ENCODE measurements at places on chromosomes 2 and 18.

- no peak for DNase-seq
Measured at GRCh38 chr2:228709788-228710371, 528.4 kb upstream of the SPHKAP start.

DNA sequence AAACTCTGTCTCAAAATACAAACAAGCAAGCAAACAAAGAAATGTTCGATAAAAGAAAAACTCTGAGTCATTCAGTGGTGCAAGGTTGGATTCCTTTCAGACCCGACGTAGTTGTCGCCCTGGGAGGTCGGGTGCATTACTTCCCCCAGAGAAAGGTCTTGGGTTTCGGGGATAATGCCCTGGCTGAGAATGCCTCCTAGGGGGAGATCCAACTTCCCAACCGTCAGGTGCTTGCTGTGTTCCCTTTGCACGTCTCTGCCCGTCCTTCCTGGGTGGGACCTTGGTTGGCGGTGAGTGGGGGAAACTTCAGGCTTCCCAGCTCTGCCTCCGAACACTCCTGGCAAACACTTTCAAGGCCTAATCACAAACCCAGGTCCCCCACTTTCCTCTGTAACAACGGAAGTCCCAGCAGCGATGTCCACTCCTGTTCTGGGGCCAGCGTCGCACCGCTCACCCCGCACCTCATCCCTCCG lies 609 bp downstream of the TPGS2 start:
- no peak for DNase-seq

GRCh38 chr2:181985632-181986205 lies at the start of gene PPP1R1C:
Gene PPP1R1C, plus strand, starts transcription at chr2:181985853. Its CDS starts 258 bp downstream, at chr2:181986111.
- no peak for DNase-seq

DNA sequence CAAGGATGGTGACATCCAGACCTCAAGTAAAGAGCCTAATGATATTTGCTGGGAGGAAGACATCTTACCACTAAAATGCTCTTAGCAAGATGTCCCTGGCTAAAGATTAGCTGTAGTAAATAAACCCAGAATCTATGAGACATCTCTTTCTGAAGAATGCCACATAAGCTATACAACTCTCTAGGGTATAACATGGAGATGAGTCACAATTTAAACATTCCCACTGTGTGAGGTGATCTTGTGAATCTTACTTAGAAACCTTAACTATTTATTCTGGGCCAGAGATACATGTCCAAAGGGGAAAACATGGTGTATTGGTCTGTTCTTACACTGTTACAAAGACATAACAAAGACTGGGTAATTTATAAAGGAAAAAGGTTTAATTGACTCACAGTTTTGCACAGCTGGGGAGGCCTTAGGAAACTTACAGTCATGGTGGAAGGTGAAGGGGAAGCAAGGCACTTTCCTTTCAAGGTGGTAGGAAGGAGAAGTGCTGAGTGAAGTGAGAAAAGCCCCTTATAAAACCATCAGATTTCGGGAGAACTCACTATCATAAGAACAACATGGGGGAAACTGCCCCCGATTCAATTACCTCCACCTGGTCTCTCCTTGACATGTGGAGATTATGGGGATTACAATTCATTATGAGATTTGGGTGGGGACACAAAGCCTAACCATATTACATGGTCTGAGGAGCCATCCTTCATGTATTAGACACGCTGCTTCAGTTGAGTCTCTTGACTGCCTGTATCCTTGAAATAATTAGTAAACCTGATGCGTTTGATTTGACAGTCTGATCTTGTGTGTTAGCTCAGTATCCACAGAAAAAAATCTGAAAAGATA lies 17.1 kb downstream of the KRCC1 start:
- no peak for DNase-seq

- no peak for DNase-seq
Measured at GRCh38 chr2:153871231-153872221, at the start of gene GALNT13. Gene GALNT13, plus strand, starts transcription at chr2:153871922.

GRCh38 chr2:67295851-67296250 lies 101.3 kb upstream of the ETAA1 start:
- DNase-seq, result no peak

DNA sequence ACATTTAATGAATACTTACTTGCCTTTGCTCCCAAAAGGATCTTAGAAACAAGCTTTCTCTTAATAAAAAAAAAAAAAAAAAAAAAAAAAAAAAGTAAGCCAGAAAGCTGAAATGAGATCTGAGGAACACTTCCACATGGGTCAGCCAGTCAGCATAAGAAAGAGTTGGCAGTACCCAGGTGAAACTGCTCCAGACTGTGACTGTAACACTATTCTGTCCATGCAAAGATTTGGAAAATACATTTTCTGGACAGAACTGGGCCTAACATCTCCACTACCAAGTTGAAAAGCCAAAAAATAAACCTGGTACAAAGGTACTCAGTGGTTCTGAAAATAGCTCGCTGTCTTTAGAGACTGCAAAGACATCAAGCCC lies 135.7 kb downstream of the THADA start:
- no peak for DNase-seq

DNA sequence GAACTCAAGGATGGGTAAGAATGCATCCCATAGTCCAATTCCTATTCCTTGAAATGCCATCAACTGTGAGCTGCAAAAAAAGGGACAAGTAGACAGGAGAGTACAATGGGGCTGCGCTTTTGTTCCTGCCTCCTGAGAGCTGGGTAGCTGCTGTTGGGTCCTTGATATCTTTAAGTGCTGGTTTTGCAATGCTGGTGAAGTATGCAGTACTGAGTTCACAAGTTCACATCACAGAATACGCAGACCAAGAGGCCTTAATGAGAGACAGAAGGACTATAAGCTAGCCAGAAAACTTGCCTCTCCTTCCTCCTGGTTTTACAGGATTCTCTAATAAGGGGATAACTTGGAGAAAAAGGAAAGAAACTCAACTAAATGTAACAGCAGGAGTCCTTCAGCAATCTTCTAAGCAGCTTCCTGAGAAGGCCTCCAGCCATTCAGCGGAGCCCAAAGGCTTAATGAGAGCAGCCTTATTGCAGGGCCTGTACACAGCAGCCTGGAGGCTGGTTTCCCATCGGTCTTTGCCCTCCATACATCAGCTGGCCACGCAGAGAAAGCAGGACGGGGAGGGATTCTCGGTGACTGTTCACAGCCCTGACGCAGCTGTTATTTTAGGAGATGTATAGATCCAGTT lies 293.1 kb downstream of the CDCA7 start:
- DNase-seq, result no peak

DNA sequence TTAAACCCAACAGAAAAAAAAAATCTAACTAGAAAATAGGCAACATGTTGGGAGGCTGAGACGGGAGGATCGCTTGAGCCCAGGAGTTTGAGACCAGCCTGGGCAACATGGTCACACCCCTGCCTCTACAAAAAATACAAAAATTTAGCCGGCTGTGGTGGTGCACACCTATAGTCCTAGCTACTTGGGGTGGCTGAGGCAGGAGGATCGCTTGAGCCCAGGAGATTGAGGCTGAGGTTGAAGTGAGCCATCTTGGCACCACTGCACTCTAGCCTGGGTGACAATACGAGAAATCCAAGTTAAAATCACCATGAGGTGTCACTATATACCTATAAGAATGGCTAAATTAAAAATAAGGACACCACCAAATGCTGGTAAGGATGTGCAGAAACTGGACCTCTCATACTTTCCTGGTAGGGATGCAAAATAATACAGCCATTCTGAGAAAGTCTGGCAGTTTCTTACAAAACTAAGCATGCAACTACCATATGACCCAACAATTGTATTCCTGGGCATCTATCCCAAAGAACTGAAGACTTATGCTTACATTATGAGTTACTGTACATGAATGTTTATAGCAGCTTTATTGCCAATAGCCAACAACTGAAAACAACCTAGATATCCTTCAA lies 2.2 kb downstream of the SEPTIN10 start:
- no peak for DNase-seq

- DNase-seq, result no peak
Measured at GRCh38 chr2:187466129-187466792, 18.2 kb upstream of the CALCRL start.

DNA sequence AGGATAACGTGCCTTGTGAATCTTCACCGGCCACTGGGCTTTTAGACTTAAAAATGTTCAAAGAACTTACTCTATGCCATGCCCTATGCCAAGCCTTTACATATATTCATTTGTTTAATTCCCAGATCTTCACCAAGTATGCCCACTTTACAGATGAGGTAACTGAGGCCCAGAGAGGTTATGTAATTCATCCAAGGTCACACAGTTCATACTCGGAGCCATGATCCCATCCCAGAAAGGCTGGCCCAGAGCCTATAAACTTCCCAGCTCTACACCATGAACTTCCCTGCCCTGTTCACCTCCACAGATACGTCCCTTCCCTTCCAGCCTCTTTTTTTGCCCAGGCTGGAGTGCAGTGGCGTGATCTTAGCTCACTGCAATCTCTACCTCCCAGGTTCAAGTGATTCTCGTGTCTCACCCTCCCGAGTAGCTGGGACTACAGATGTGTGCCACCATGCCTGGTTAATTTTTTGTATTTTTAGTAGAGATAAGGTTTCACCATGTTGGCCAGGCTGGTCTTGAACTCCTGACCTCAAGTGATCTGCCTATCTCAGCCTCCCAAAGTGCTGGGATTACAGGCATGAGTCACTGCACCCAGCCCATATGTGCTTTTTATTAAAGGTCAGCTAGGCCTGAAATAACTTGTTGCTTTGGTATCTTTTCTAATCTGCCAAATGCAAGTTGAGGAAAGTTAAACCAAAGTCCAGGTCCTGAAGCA lies 44.1 kb downstream of the MTHFD2 start:
- DNase-seq, result no peak

DNA sequence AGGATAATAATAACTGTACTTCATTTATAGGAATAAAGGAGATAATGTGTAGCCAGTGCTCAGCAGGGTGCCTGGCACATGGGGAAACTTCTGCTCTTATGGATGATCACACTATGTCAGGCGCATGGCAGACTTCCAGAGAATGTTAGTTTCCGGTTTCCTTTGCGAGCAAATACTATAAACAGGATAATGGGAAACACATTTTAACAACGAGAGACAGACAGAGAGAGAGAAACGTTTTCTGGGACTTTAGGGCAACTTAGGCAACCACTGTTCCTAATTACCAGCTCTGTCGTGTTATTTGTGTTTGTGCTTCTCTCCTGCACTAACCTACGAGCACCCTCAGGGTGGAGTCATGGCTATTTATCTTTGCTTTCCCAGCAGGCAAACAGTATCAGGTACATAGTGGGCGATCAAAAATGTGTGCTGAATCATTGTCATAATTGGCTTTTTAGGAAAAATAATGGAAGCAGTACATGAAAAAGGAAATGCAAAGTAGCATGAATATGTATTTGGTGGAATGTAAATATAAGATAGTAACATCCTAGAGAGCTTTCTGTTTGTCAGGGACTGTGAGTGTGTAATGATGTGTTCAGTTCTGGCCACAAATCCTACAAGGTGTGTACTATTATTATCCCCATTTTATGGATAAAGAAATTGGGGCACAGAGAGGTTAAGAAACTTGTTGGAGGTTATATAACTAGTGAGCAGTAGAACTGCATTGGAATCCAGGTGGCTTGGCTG lies 36.8 kb upstream of the IGFBP2 start:
- DNase-seq, result no peak

DNA sequence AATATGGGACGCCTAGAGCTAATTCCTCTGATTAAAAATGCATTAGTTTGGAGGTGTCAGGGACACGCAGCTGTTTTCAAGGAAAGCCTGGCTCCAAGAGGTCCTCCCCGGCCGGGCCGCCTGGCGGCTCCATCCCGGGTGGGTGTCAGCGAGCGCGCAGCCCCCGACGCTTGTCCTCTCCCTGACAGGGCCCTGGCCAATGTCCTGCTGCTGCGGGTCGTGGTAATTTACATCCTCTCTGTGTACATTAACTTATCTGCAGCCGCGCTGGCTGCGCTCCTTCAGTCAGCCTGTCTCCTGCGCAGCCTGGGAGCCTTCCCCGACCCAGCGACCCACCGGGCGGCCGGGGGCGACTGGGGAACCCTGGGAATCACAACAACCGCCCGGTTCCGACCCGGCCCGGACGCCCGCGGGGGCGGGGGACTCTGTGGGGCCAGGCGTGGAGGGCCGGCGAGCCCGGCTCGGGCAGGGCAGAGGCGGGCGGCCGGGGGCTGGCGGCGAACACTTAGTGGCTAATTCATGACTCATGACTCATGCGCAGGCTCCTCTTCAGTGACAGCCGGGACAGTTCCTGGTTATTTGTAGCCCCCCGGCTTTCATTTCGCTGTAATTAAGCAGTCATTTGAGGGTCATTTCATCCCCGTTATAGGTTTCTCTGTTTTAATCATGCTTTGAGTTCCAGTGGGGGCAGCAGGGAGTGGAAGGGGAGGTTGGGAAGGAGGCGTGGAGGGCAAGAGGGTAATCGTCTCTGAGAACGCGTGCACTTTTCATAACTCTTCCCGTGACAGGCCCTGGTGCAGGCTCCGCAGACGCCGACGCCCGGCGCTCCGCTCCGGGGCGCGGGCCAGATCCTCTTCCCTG lies 141.9 kb upstream of the CTAGE1 start:
- DNase-seq, result no peak

GRCh38 chr2:113266431-113266830 lies 12.3 kb downstream of the PAX8 start:
- no peak for DNase-seq

- DNase-seq, result no peak
Measured at GRCh38 chr18:73381699-73382036, 513.9 kb upstream of the NETO1 start.

DNA sequence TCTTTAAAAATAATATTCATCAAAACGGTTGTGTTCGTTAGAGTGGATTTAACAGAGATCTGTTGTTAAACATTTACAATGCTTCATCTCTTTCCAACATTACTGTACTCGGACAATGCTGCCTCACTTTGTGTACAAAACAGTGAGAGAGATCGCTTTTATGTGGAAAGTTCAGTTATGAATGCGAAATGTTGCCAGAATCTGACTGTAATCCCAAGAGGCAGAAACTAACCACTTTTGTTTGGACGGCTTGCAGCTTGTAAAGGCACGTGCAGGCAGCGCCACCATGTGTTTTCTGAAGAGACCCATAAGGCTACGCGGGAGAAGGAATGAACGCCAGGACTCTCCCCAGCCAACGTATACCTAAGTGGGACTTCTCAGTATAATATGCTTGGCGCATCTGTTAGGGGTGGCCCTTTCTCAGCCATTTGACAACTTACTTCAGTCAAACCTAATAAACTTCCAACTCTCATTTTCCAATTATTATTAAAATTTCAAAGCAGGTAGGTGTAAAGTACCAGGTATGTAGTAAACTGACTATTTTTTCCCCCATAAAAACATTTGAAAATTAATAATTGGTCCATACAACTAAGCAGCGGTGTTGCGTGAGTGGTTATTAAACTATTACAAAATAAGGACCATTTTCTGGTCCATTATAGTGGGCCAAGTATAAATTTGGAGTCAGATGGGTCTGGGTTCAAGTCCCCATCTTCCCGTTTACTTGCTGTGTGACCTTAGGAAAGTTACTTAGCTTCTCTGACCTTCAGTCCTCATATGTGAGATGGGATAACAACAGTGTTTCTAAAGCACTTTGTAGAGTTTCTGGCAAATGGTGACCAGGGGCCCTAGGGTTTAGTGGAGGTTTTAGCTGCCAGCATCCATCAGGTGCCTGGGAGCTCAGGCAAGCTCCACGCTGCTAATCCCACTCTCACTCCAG lies 5.6 kb upstream of the NAPG start:
- DNase-seq, result no peak
